Stimulated activated CD4-positive, alpha-beta T cell treated with anti-CD3 and anti-CD28 coated beads, Interleukin-1b, Interleukin-23, amount 100 ng/mL, for 48 hours (primary cell): ENCODE measurements at places on chromosomes 16 and 17.
A peak's percentile ranks its signal among the peaks of the same experiment; 100 is the strongest.

DNA sequence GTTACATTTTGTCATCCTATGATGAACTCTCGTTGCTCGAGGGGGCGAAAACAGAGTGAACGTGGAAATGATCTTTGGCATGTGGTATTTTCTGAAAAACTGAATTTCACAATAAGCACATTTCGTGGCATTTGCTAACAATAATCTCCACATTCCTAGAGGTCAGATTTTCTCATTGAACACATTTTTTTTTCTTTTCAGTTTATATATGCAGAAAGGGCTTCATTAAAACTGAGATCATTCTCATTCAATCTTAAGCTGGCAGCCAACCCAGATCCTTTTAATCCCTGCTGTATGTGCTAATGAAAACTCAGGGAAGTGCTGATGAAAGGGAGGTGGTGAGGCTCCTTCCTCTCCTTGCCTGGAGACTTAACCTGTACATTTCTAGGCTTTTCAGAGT is 52.6 kb downstream of the PRKCA start:
- DNase-seq: no peak

GRCh38 chr17:1742371-1743087 is at the start of gene SERPINF2:
TSS of gene SERPINF2 (plus strand) at chr17:1742871. CDS start at chr17:1744996, 2,125 bp downstream.
- no peak for DNase-seq

DNA sequence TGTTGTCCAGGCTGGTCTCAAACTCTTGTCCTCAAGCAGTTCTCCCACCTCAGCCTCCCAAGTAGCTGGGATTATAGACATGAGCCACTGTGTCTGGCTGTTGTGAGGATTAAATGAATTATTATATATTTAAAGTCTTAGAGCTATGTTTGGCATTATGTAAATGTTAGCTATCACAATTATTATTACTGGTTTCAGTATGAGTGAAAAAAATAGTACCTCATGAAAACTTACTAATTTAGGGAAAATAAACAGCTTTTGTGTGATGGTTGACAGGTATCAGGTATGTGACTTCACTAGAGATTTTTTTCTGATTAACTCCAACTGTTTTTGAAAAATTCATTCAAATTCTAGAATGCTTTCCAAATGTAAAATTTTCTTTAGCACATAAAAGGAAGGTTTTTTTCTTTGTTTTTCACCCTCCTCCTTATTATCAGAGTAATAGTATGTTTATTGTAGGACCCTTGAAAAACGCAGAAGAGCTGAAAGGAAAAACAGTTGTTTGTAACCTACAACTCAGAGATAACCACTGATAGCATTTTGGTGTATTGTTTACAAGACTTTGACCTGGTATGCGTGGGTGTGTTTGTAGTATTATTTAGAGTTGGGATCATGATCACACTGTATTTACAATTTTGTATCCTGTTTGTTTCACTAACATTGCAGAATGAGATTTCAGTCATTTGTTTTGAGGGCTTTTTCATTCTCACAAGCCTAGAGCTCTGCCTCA is 13.2 kb downstream of the NLK start:
- DNase-seq: no peak

DNA sequence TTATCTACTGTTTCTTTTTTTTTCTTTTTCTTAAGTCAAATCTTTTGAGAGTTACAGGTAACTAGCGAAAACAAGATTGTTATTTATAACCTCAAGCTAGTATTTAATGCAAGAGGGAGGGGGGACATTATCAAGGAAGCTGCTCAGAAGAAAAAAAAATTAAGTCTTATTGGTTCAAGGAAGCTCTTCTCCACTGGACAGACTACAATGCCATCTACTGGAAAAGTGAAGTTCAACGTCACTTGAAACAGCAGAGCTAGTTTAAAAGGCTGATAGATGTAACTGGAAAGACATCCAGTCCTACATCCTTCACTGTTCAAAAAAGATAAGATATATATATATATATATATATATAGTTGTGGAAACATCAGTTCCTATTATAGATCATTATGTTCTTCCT is 418.0 kb upstream of the PSMD7 start:
- no peak for DNase-seq

GRCh38 chr16:51592001-51592501 is 441.0 kb upstream of the SALL1 start:
- no peak for DNase-seq

DNA sequence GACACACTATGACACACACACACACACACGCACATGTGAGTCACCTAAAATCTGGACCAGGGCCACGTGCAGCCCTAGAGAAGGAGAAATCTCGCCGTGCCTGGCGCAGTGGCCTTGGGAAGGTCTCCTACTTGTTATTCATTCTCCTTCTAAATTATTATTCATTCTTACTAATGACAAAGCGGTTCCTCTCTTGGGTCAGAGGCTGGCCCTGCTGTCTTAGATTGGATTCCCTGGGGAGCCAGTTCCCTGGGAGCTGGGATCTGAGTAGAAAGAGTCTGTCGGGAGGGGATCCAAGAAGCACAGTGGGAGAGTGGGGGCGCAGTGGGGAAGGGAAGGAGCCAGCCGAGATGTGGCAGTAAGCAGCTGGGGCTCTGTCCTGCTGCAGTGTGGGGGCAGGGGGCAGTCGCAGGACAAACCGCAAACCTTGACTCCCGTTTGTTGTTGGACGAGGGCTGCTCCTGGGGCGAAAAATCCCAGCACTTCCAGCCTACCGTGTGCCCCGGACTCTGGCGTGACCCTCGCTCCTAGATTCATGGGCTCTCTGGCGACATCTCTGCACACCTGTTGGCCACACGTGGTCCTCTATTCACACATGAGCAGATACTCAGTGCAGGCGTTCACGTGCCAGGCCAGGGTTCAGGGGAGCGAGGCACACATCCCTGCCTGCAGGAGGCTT is 18.7 kb upstream of the JPH3 start:
- no peak for DNase-seq

DNA sequence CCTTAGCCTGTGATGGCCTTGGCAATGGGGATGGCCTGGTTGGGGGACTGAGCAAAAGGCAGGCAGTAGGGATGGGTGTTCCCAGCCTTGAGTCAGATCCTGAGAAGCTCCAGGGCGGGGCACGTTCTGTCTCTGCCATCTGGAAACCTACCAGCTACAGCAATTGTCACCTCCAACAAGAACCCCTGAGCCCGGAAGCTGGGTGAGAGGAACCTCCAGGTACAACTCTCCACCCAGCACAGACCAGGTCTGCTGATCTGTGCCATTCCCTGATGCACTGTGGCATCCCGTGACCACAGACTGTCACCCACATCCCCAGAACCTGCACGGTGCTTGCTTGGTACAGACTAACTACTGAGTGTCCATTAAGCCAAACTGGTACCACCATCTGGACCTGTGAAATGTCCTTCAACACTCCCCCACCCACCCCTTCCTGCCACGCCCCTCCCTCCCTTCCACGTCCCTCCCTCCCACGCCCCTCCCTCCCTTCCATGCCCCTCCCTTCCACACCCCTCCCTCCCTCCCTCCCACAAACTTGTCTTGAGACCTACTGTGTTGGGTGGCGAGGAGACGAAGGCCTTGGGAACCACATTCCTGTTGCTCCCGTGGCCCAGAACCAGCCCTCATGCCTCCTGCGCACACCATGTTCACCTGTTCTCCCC is 16.6 kb downstream of the MYO15B start:
- DNase-seq: no peak

DNA sequence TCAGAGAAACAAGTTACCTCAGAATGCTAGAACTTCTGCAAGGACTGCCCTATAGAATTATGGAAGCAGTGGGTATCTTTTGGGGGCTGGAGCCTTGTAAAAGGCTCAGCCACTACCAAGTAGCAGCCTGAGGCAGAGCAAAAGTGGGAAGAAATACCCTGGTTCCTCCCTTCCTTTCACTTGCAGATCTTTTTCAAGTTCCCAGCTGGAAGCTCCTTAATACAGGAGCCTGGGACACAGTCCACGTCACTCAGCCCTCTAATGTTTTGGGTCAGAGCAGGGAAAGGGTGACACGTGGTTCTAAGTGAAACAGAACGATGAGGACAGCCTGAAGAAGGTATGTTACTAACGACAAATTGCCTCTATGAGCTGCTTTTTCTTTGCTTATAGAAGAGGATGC is 93.1 kb downstream of the CNTNAP4 start:
- DNase-seq: no peak

DNA sequence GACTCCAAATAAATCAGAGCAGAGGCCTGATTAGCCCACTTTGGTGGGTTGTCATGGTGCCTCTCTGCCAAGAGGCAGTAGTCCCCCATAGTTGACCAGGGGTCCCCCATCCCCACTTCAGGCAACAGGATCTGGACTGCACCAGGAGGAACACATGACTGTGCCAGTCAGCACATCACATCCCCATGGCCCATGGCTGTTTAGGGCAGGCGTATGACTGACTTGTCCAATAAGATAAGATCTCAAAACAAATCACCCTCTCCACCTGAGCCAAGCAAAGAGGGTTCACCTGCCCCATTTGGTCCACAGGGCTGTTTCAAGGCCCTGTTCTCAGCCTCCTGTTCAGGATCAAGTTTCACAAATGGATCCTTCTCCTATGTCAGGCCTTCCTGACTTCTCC is 93.3 kb downstream of the C16orf78 start:
- DNase-seq: no peak

GRCh38 chr16:84751947-84752346 is 52.1 kb downstream of the USP10 start:
- DNase-seq: peak; percentile 47

- no peak for DNase-seq
Measured at GRCh38 chr16:62950351-62950750, 914.1 kb upstream of the CDH8 start.

DNA sequence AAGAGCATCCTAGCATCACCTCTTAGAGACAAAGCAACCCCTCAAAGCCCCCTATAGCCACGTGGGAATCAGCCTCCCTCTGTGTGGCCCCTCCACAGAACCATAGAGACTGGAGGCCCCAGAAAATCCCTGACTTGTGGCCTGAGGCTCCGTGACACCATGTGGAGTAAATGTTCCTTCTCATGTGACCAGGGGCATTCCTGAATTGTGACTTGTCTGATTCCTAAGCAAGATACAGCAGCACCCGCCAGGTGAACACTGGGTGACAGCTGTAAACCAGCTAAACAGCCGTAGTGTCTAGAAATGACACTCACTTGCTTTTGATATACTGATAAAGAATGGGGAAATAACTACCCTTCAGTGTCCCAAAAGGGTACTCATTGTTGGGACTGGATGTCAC is 79.0 kb downstream of the DYNLRB2 start:
- DNase-seq: no peak

GRCh38 chr17:77150196-77150595 is 9.4 kb downstream of the SEC14L1 start:
- no peak for DNase-seq

DNA sequence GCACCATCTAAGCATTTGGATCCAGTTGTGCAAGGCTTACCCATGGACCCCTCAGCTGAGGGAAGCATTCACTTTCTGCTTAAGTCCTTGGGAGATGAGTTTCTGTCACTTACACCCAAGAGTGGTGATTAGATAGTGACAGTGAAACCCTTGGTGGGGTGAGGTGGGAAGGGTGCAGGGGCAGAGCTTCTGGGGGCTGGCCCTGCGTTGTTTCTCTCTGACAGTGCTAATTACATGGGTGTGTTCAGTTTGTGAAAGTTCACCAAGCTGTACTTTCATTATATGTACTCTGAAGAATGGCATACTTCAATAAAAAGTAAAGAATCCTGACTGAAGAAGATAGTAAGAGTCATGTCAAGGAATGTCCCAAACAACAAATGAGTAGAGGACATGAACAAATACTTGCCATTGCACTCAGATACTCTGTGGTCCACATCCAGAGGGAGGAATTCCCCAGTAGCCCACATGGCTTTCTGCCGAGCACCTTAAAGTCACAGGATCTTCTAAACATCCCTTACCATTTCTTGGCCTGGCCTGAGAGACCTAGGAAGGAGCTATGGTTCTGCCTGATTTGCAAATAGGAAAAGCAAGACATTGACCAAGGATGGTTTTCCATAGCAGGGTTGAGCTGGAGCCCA is 8.4 kb downstream of the CHST6 start:
- no peak for DNase-seq

- peak; percentile 32 for DNase-seq
Measured at GRCh38 chr17:3385869-3386816, at the start of gene OR3A2. TSS of gene OR3A2 (minus strand) at chr17:3386308.

GRCh38 chr16:49660626-49661025 is 195.3 kb downstream of the ZNF423 start:
- no peak for DNase-seq

GRCh38 chr17:8162233-8162996 is at the start of gene VAMP2:
TSS of gene VAMP2 (minus strand) at chr17:8162948. CDS start at chr17:8162879, 69 bp downstream.
- peak; percentile 79 for DNase-seq

GRCh38 chr17:19380481-19381301 is 2.4 kb downstream of the MAPK7 start:
- no peak for DNase-seq

DNA sequence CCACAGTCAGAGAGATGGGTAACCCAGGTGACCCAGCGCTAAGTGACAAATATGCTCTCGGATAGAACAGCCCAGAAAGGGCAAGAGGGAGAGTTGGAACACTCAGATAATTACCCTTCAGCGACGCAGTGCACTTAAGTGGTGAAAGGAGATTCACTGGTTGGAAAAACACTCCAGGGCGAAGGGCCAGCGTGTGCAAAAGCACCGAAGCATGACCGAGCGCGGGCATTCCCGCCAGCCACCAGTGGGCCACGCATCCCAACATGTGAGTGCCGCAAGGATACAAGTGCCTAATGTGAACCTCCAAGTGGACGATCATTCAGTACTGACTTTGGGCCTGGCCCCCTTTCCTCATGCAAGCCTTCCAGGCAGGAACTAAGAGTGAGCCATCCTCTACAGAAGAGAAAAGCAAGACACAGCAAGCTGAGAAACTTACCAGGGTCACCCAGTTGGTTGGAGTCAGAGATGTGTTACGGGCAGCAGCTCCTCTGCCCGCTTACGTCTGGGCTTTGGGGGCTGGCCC is 258.4 kb downstream of the C16orf95 start:
- no peak for DNase-seq

- peak; percentile 55 for DNase-seq
Measured at GRCh38 chr16:4613636-4614570, 785 bp downstream of the UBALD1 start.

- peak; percentile 79 for DNase-seq
Measured at GRCh38 chr16:27315333-27316037, 1.7 kb downstream of the IL4R start.

GRCh38 chr16:62254847-62255246 is 218.6 kb upstream of the CDH8 start:
- DNase-seq: no peak

- no peak for DNase-seq
Measured at GRCh38 chr17:49978501-49978900, 9.5 kb downstream of the DLX4 start.

- DNase-seq: no peak
Measured at GRCh38 chr16:22353191-22353919, 21.1 kb downstream of the CDR2 start.

DNA sequence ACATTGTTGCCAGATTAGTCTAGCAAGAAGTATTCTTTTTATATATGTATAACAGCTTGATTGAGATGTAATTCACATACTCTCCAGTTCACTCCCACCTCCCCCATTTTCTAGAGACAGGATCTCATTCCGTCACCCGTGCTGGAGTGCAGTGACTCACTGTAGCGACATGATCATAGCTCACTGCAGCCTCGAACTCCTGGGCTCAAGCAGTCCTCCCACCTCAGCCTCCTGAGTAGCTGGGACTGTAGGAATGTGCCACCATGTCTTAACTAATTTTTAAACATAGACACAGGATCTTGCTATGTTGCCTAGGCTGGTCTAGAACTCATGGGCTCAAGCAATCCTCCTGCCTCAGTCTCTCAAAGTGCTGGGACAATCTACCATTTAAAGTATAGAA is 3.3 kb upstream of the RSAD1 start:
- DNase-seq: no peak

GRCh38 chr17:74234486-74234885 is 21.1 kb downstream of the TTYH2 start:
- DNase-seq: no peak

GRCh38 chr17:74006371-74006770 is 197.1 kb upstream of the RPL38 start:
- DNase-seq: no peak
